ENCODE measurements at places on chromosomes 12 and 14. TPM values are rescaled to one million over a fixed set of nuclear protein-coding genes. Genes with fewer than 3 reads are reported as not detected.

GRCh38 chr14:64421166-64421565 lies 33.0 kb downstream of the MTHFD1 start:
- DNase-seq, result peak; percentile 62

DNA sequence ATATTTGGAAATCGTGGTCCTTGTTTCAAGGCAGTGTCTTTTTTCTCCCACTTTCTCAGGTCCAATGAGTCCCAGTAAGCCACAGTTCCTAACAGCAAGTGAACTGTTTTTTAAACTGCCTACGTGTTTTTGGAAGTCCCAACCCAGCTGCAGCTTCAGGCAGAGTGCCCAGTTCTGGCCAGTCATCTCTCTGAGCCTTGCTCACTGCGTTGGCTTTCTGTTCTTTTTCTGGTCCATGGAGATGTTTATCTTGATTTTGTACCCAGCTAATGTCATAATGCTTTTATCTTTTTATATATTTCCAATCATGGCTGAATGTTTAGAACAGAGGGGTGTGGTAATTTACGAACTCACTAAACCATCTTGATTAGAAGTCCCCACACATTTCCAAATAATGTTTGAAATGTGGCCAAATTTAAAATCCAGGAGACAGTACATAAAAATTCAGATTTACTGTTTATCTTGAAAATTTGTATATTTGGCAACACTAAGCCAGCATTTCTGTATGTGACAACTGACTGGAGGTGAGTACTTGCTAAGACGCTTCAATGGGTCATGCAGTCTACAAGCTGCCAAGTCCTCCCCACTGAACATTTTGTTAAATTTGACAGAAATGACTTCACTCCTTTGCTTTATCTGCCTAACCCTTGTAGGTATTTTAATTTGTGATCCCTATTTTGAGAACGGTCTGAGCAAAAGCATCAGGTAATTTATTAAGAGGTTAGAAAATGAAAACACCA lies 46.1 kb upstream of the OTOGL start:
- DNase-seq, result peak; percentile 53

GRCh38 chr14:71852181-71852580 lies 80.0 kb upstream of the RGS6 start:
- DNase-seq, result no peak

DNA sequence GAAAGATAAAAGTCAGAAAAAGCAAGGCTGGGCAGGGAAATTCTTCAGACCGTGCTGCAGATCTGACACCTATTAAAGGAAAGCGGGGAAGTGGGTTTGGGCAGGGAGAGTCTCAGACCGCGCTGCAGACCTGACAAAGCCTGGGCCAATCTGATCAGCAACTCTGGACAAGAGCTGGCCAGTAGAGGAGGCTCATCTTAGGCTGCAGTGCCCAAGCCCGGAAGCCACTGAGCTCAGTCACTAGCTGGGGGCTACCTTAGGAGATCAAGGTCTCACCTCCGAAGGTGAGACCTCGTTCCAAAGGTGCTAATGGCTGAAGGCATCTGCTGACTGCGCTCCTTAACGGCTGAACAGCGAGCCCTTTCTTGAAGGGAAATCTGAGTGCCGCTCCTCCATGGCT lies 60.2 kb downstream of the SINHCAF start:
- no peak for DNase-seq

- no peak for DNase-seq
Measured at GRCh38 chr12:47268501-47269454, 189.0 kb upstream of the AMIGO2 start.

- peak; percentile 18 for DNase-seq
Measured at GRCh38 chr14:32560209-32560857, 231.2 kb downstream of the AKAP6 start.

GRCh38 chr14:70525691-70526090 lies 9.1 kb downstream of the ADAM20 start:
- no peak for DNase-seq

SLC24A4 gene
- 0.34 TPM for total RNA-seq

Measured in psoas muscle (tissue), 8 donors.